ENCODE measurements at places on chromosomes 11 and 22. TPM values are rescaled to one million over a fixed set of nuclear protein-coding genes. Genes with fewer than 3 reads are reported as not detected.

VSTM5 gene
- polyA plus RNA-seq, result 0.38 TPM

SERPIND1 gene
- 0.24 TPM for polyA plus RNA-seq

GRCh38 chr11:47857485-47857884, 9.3 kb upstream of the NUP160 start:
- no peak for DNase-seq

OR4C46 gene
- not detected for polyA plus RNA-seq

GRCh38 chr11:119729581-119729927, 554 bp upstream of the NECTIN1 start:
- no peak for DNase-seq

C11orf65 gene
- polyA plus RNA-seq, result 2.0 TPM

DNA sequence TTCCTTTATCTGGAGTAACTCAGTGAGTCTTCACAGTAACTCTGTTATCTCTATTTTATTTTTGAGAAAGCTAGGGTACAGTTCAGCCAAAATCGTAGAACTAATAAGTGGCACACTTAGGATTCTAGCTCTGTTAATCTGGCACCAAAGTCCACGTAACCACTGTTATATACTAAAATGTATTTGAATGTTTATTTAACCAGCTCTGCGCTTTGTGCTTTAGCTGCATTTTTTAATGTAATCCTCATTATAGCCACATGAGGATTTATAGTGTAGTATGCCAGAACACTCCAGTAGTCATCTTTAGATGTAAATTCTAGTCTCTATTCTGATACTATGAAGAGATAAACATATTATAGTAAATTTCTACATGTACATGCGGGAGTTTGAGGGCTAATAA, 36.8 kb downstream of the YAP1 start:
- no peak for DNase-seq

MUC5B gene
- 0.04 TPM for polyA plus RNA-seq

DNA sequence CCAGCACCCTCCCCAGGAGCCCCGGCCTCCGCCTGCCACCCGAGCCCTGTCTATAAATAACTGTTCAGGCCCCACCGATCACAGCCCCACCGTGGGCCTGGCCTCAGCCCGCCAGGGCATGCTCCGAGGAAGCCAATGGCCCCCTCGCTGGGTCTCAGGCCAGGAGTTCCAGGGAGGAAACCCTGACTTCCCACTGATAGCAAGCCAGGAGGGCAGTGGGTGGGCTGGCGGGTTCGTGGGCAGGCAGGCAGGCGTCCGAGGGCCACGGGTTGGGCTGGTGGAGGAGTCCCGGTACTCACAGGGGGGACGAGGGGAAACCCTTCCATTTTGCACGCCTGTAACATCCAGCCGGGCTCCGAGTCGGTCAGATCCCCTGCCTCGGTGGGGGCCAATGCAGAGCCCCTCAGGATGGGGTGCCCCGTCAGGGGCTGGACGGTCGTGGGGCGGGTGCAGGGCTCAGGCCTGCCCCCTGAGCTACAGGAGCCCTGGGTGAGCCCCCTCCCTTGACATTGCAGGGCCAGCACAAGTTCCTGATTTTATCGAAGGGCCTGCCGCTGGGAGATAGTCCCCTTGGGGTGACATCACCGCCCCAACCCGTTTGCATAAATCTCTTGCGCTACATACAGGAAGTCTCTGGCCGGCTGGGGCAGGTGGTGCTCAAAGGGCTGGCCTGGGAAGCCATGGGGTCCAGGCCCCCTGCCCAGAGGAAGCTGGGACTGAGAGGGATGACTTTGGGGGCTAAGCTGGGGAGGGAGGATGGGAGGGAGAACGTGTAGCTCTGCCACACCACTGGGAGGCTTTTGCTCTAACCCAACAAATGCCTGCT, at the start of gene SPI1:
TSS of gene SPI1 (minus strand) at position 538 of the 826 bp plus-strand sequence. CDS start at position 344, 194 bp downstream.
- DNase-seq, result no peak

CATSPER1 gene
- not detected for polyA plus RNA-seq

GRCh38 chr11:68040101-68040956, 1.5 kb downstream of the TCIRG1 start:
- peak; percentile 52 for DNase-seq

DNA sequence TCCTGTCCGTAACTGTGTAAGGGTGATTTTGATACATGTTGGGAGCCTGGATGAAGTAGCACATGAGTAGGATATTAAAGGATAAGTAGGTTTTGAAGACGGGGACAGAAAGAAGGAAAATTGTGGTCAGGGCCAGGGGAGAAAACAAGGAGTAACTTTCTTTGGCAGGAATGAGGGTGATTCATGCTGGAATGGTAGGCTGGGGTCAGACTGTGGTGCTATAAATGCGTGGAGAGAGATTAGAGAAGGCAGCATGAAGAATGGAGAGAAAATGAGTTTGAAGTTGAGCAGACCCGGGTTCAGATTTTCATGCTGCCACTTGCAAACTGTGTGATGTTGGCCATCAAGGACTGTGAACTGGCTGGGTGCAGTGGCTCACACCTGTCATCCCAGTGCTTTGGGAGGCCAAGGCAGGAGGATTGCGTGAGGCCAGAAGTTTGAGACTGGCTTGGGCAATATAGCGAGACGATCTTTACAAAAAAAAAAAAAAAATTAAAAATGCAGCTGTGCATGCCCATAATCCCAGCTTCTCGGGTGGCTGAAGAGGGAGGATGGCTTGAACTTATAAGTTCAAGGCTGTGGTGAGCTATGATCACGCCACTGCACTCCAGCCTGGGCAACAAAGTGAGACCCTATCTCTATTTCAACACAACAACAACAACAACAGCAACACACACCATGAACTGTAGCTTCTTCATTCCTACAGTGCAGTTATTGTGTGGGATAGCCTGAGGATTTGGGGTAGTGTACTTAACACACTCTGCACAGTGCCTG, 22.3 kb downstream of the ZBTB16 start:
- no peak for DNase-seq

OR5AL1 gene
- not detected for polyA plus RNA-seq

DNA sequence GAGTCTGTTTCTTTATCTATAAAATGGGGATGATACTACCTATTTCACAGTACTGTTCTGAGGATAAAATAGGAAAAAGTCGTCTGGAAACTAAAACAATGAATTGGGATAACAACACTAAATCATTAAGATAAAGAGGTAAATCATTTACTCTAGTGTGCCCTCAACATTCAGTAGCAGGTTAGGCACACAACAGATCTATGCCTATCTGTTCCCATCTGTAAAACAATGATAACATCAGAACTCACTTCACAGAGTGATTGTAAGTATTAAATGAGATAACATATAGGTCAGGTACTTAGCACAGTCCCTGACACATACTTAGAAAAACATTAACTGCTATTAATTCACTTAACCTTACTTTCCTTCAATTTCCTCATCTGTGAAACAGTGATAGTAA, 36.9 kb downstream of the PAK1 start:
- DNase-seq, result no peak

DNA sequence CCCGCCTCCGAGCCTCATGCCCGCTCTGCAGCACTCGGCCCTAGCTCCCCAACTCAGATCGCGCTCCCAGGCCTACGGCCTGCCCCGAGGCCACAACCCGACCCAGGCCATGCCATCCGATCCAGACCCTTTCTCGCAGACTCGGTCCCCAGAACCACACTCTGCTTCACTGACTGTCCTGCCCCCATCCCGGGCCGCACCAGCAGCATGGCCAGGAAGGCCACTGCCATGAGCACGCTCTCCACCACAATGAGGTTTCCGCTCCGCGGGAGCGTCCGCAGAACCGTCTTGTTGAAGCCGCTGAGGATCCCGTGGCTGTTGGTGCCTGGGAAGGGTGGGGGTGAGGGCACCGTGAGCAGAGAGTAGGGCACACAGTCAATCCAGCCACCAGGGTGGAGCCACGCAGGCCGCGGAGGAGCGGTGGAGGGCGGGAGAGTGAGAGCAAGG, 6.4 kb downstream of the UNC93B1 start:
- no peak for DNase-seq
